HTR-8/SVneo (cell line): ENCODE measurements at places on chromosomes 7 and 10.

DNA sequence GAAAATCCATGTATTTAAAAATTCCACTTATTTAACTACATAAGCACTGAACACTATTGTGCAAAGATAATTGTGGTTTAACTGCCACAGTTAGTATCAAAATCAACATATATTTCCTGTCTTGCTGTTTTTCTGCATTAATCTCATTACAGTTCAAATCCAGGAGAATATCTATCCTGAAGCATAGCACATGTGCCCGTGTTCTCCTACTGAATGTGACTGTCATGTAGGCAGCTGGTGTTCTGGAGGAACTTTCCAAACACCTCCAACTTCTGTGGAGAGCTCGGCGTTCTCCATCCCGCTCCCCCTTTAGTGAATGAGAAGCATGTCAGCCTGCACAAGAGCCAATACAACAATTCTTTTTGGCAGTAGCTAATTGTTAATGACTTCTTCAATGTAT, 76.4 kb upstream of the IKZF1 start:
- no peak for DNase-seq

DNA sequence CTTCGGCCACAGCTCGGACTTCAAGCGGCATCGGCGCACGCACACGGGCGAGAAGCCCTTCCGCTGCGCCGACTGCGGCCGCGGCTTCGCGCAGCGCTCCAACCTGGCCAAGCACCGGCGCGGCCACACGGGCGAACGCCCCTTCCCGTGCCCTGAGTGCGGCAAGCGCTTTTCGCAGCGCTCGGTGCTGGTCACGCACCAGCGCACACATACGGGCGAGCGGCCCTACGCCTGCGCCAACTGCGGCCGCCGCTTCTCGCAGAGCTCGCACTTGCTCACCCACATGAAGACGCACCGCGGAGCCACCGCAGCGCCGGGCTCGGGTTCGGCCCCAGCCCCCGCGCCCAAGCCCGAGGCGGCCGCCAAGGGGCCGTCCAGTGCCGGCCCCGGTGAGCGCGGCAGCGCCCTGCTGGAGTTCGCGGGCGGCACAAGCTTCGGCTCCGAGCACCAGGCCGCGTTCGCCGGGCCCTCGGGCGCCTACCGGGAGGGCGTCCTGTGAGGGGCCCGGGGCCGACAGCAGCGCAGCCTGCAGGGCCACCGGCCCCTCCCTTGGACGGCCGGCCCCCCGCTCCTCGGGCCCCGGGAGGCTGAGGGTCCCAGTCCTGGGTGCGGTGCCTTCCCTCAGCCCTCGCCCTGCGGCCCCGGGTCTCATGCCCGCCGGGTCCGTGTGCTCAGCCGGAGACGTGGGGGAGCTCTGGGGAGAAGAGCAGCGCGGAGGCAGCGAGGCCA, 17.2 kb downstream of the ZNF316 start:
- DNase-seq: no peak

- peak; percentile 31 for DNase-seq
Measured at GRCh38 chr10:36880898-36881297, 244.5 kb upstream of the ANKRD30A start.

DNA sequence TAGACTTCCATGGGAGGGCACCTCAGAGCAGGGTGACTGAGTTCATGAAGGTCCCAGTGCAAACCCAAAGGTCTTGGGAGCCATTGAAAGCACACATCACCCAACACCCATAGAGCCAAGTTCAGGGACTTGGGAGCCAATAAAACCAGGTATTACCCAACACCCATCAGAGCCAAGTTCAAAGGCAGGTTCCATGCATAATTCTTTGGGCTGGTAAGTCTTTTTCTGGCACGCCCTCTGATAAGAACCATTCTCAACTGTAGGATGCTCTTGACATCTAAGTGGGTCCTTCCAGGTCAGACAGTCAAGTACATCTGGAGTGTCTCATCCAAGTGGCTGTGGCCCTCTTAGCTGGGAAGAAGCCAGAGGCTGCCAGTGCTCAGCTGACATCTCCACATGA, 63.2 kb downstream of the EBF3 start:
- no peak for DNase-seq

GRCh38 chr7:149558149-149558861, 60.7 kb upstream of the ZNF746 start:
- no peak for DNase-seq

GRCh38 chr7:93838966-93839365, 51.6 kb downstream of the TFPI2 start:
- no peak for DNase-seq

GRCh38 chr7:50595491-50596102, 30.4 kb upstream of the DDC start:
- DNase-seq: no peak

GRCh38 chr7:102834466-102834865, 78.3 kb upstream of the LRRC17 start:
- DNase-seq: no peak

DNA sequence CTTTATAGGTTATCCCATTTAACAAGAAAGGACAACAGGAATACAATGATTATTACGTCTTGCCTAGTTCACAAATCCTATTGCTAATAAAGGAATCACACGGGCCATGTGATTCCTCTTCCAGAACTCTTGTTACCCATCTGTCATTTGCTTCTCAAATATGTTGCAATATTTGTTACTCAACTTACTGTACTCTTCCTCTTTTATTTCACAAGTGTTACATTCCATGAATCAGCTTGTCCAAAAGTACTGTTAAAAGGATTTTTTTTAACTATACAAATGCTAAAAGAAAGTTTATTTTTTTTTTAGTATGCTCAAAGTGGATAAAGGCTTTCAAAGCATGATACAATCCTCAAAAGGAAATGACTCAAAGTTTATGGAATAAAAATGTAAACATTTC, 3.9 kb upstream of the CD36 start:
- DNase-seq: no peak

GRCh38 chr10:20877986-20878983, 18.8 kb downstream of the NEBL start:
- DNase-seq: no peak

- no peak for DNase-seq
Measured at GRCh38 chr10:71072823-71073210, 139.6 kb upstream of the UNC5B start.

- DNase-seq: peak; percentile 48
Measured at GRCh38 chr10:125037145-125037877, 95.4 kb downstream of the ZRANB1 start.

DNA sequence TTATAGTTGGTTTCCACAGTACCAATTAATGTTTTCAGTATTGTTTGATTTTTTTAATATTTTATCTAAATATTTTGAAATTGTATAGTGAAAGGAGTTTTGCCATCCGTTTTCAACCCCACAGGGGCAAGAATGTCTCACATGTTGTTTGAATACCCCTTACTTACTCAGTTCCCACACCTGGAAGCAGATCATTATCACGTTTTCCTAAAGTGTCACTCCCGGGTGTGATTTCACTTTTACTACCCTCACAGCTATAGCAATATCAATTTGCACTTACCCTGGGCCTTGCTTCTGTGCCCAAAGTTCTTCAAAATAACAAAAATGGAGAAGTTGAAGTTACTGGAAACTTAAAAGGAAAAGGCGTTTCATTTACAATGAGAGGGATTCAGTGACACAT, 228.1 kb downstream of the CSTF2T start:
- no peak for DNase-seq

DNA sequence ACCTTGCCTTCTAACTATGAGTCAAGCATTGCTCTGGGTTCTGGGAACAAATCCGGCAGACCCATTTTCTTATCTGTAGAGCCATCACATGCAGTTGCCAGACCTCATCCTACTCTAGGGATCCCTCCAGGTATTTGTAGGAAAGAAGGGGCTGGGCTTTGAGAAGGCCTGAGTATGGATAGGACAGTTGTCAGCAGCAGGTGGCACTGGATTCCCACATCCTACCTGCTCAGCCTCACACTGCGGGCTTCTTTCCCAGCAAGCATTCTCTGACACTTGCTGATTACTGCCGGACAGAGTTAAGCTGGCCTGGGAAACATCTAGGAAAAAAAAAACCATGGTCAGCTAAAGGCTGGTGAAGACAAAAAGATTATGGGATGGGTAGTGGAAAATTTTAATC, 224.1 kb downstream of the CCSER2 start:
- no peak for DNase-seq

DNA sequence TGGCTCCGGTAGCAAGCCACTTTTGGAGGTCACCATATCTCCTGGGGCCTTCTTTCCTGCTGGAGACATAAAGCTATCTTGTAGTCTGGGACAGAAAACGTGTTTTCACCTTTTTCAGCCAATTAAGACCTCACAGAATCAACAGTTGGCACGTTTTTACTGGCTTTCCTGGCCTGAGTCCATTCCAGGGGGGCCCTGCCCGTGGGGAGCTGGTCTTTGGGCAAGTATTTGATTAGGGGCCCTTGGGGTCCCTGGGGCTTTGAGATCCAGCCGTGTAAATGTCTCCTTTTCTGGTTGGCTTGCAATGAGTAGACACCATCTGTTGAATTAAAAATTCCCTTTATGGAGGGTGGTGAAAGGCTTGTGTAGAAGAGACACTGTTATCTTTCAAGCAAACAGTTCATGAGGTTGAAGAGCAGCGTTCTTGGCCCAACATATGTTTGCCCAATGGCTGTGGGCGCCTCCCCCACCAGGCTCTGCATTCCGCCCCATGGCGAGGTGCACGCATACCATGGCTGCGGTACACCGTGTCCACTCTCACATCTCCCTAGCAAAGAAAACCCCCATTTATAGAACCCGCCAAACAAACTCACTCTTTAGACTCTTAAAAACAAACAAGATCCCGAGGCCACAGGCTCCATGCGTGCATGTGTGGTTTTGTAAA, 593.2 kb downstream of the LRMDA start:
- no peak for DNase-seq

DNA sequence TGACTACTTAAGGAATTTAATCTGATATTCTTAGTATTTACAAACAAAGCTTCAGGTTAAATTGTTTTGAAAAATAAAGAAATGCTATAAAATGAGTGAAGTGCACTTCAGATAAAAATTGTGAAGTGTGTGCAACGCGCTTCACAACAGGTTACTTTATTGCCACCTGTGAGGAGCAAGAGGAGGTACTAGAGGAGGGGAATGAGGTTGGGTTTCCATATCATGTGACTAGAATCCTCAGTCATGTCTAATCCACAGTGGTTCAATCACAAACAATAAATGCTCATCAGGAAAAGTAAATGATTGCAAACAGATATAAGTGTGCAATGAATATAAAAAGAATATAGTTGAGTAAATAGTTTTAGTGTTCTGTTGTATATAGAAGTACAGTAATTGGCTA, 34.5 kb upstream of the CD36 start:
- DNase-seq: no peak
